Endothelial cell of umbilical vein (primary cell): ENCODE measurements at places on chromosomes 4 and X. TPM values are rescaled to one million over a fixed set of nuclear protein-coding genes. Genes with fewer than 3 reads are reported as not detected.
A peak's percentile ranks its signal among the peaks of the same experiment; 100 is the strongest.

DNA sequence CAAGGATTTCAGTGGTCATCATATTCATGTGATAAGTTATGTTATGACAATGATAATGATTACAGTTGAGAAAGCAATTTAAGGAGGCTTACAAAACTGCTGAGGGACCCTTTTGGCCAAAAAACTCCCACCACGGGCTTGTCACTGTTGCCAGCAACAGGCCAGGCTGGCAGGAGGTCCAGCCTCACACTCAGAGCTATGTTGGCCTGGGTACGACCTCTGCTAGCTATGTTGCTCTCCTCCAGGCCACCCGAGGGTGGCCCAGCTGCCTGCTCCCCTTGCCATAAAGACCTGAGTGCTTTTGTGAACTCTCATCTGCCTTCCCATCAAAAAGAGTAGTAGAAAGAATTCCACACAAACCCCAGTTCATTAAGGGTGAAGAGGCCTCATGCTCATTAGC, 52.0 kb downstream of the MID1 start:
- DNase-seq, result no peak

Gene IL13RA2
- not detected in 2 replicates for total RNA-seq

GRCh38 chrX:47185241-47185640, 8.4 kb upstream of the UBA1 start:
- DNase-seq, result no peak

GRCh38 chr4:5918331-5918985, 25.6 kb upstream of the CRMP1 start:
- DNase-seq, result no peak

DNA sequence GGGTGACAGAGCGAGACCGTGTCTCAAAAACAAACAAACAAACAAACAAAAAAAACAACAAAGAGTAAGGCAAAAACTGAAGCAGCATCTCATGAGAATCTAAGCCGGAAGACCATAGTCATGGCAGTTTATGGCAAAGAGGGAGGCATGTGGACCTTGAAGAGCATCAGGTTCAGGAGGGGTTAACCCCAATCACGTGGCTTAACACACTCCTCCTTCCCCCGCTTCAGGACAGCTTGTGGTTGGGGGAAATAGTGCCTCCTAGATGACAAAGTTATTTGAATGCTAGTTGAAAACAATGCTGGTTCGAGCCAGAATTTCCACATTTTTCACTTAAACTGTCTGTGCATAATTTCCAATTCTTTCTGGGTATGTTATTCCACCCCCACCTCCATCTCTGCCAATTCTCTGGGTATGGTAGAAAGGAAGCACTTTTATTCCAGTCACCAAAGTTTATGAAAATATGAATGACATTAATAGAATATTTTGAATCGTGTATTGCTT, 11.7 kb upstream of the MAP7D3 start:
- no peak for DNase-seq

Gene RASSF6
- total RNA-seq, result not detected in 2 replicates

Gene NPNT
- total RNA-seq, result not detected in 2 replicates

GRCh38 chr4:146269228-146269653, 54.9 kb downstream of the REELD1 start:
- no peak for DNase-seq

DNA sequence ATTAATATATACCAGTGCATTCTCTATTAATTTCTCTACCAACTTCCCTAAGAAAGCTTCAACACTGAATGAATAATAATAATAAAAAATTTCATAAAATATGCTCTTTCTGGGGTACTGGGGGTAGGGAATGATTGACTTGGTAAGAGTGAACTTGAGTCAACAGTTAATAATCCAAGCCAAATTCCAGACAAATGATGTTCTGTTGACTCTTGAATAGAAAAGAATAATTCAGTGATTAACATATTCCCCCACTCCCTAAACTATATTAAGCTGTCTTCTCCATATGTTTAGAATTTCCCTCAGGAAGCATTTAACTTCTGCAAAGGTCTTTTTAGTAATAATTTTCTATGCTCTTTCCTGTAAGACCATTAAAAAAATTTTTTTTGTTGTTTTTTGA, 12.3 kb downstream of the PGRMC2 start:
- DNase-seq, result no peak

DNA sequence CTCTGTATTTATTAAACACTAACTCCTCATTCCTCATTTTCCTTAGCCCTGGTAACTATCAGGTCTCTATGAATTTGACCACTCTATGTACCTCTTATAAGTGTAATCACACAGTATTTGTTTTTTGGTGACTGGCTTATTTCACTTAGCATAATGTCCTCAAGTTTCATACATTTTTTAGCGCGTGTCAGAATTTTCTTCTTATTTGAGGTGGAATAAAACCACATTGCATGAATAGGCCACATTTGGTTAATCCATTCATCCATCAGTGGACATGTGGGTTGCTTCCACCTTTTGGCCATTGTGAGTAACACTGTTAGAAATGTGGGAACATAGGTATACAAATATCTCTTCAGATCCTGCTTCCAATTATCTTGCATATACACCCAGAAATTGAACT, 341.2 kb upstream of the BOD1L1 start:
- DNase-seq, result no peak

GRCh38 chr4:138912704-138913340, 102.8 kb upstream of the NOCT start:
- DNase-seq, result peak; percentile 27

DNA sequence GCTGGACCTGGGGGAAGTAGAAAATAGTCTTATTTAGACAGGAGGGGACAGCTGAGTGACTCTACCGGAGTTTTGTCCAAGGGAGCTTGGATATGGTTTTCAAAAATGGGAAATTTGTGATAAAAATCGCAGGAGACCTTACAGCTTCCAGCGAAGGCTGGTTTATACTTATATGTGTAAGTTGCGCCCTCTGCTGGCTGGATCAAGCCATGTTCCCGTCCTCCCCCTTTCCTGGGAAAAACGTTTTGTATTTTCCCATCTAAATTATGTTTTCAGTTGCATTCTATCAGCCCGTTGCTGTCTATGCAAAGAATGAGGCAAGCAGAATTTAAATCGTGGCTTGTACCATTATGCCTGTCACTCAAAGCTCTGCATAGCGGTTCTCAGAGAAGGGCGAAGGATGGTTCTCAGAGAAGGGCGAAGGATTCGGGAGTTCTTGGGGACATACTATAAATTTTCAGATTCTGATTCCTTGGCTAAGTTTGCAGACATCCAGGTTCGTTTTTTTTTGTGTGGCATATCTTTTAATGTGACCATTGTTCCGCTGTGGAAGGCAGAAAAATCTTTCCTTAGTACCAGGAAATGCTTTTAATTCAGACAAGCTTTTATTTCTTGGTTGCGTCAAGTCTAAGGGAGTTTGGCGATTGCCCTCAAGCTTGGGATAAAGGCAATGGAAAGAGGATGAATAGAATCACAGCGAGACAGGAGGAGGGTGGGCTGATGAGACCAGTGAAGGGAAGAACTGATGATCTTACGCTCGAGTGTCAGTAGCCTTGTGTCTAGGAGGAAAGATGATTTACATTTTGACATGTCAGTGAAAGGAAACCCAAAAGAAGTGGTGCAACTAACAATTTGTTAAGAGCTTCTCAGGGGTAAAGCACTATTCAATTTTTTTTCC, 128.5 kb upstream of the ARX start:
- peak; percentile 43 for DNase-seq

GRCh38 chr4:182063651-182064050, 179.6 kb upstream of the TENM3 start:
- no peak for DNase-seq

- DNase-seq, result no peak
Measured at GRCh38 chr4:42928582-42928981, 36.1 kb downstream of the GRXCR1 start.

DNA sequence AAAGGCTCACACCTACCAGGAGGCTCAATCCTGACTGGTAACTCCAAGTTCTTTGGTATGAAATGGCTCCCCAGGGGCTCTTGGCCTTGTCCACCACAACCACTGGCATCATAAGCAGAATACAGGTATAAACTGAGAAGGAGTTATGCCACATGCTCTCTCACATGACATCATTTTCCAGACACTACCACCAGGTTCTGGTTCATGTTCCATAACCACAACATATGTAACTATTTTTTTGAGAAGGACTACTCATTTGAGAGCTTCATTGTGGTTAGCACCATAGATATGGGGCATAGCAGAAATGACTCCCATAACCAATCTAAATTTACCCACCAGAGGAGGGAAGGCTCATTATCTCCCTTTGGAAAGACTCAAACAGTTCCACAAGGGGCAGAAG, 19.6 kb downstream of the PRDM5 start:
- no peak for DNase-seq

Gene STATH
- total RNA-seq, result not detected in 2 replicates

Gene SPANXC
- not detected in 2 replicates for total RNA-seq

Gene IL15
- 3.0 and 3.1 TPM in 2 replicates for total RNA-seq

DNA sequence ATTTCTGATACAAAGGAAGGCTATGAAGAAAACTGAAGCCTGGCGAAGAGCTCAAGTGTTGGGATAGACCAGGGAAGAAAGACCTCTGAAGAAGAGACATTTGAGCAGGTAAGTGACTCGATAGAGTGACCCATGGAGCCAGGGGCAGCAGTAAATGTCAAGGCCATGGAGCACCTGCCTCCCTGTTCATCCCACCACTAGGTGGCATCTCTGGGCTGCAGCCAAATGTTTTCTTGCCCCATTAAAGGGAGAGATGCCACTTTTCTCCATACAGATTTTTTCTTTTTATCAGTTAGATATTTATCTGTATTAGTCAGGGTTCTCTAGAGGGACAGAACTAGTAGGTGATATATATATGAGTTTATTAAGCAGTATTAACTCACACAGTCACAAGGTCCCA, 4.9 kb upstream of the ZNF81 start:
- DNase-seq, result peak; percentile 31

- DNase-seq, result no peak
Measured at GRCh38 chrX:14832151-14832550, 40.7 kb downstream of the FANCB start.

Gene GRIA2
- total RNA-seq, result not detected in 2 replicates

DNA sequence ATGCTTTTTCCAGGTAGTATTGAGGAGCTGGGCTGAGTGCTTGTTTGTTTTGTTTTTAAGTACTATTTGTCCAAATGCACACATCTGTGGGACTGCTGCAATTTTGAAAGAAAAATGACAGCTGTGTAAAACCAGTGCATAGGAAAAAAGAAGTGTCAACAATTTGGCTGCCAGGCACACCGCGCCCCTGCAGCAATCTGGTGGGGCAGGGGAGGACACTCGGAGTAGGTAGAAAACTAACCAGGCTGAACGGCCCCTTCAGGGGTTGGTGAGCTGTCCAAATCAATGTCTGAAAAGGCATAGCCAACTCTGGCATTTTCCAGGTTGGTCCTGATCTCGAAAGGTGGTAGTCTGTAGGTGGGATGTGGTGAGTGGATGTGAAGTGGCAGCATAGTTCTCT, 1.1 kb downstream of the LDOC1 start:
- DNase-seq, result no peak

Gene DCUN1D4
- 50.2 and 50.6 TPM in 2 replicates for total RNA-seq

DNA sequence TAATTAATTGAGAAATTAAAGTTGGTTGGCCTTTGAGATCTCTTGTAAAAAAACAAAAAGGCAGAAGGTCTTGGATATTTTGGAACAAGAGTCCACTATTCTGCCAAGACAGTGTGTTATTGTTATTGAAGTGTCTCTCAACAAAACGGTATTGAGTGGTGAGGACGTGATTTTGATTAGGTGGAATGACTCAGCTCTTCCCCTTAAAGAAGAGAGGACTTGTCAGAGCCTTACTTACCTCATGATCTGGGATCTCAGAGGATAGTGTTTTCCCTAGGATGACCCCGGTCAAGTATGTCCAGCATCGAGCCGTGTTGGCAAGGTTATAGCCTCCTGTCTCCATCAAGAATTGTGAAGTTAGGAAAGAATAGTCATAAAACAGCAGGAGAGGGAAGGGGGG, 110.9 kb downstream of the HDAC8 start:
- peak; percentile 1 for DNase-seq

DNA sequence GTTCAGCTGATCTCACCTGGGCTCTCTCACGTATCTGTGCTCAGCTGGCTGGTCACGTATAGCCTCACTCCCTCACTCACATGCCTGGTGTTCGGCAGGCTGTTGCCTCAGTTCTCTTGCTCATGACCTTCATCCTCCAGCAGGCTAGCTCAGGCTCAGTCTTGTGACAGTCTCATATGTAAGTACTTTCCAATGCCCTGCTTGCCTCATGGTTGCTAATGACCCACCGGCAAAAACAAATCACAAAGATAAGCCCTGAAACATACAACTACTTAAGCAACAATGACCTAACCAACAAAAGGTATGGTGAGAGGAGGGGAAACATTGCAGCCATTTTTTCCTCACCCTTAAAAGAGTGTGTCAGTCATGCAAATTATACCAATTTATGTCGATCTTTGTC, 25.0 kb downstream of the MEPE start:
- DNase-seq, result no peak

- no peak for DNase-seq
Measured at GRCh38 chrX:54208531-54208930, 25.5 kb upstream of the FAM120C start.

- DNase-seq, result no peak
Measured at GRCh38 chrX:580030-580429, 50.6 kb upstream of the SHOX start.

Gene NAP1L3
- 0.22 and 0.25 TPM in 2 replicates for total RNA-seq

Gene FLNA
- 1,474 and 1,671 TPM in 2 replicates for total RNA-seq

DNA sequence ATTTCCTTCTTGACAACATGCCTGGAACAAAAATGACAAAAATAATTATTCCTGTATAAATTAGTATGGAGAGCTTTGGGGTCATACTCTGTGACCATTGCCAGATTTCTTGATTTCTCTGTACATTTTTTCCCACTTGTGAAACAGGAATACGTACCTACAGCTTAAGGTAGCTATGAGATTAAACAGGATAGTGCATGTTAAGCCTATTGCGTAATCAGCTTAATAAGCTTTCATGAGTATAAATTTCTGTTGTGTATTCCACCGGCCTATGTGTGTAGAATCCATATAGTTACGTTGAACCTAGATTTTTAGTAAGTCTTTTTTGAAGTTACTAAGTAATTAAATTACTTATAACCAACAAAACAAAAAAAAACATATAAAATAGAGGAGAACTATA, 334.9 kb downstream of the DCTD start:
- no peak for DNase-seq

Gene MMAA
- 5.1 and 5.6 TPM in 2 replicates for total RNA-seq

DNA sequence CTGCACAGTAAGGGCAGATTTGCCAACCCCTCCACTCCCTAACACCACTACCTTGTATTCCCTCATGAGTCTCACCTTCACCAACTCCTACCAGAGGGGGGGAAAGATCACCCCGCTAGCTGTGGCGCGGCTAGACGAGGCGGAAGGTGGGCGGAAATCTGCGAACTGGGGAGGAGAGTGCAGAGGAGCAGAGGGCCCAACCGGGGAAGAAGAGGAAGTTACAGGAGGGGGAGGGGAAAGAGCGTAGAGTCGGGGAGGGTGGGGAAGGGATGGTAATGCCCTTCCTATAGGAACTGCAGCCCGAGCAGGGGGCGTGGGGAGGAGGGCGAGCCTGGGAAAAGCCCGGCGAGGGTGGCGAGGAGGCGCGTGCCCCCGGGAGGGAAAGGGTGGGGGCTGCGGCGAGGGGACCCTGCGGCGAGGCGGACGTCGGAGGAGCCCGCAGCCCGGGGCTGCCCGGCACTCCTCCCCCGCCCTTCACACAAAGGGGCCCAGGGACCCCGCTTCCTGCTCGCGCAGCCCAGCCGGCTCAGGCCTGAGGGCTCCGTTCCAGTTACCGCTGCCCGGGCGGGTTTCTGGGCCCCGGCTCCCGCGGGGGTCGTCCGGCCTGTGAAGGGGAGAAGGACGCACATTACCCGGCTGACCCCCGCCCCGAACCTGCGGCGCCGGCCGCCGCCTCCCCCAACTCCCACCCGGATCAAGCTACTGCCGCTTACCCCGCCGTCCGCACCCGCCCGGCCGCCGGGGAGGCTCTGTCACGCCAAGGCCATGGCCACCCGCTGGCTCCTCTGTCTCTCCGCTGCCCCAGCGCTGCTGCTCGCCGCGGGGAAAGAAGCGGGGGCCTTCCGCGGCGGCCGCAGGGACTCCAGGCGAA, 1.8 kb downstream of the RAP2C start:
- peak; percentile 77 for DNase-seq

Gene PRR32
- total RNA-seq, result not detected in 2 replicates
